ENCODE measurements at places on chromosomes 1 and 21.

GRCh38 chr1:240947438-240948224 lies 335.7 kb upstream of the GREM2 start:
- no peak for DNase-seq

GRCh38 chr1:48693674-48694320 lies 82.9 kb downstream of the BEND5 start:
- DNase-seq, result no peak

DNA sequence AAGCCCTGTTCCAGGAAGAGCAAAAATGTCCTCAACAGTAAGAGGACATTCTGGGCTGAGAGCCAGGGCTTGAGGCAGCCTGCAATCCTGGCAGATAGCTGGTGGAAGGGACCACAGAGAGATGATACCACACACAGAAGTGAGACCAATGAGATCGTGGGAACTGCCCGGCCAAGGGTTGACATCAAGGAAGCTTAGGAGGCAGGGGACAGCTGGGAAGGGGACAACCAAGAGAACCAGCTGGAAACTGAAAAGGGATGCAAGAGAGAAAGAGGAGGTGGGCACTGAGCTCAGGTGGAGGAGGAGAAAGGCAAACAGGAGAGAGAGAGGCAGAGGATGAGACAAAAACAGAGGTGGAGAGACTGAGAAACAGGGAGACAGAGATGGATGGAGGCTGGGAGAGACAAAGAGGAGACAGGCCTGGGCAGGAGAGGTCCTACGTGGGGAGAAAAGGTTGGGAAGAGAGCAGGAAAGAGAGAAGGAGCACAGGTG lies 9.2 kb downstream of the PDZK1IP1 start:
- DNase-seq, result no peak

DNA sequence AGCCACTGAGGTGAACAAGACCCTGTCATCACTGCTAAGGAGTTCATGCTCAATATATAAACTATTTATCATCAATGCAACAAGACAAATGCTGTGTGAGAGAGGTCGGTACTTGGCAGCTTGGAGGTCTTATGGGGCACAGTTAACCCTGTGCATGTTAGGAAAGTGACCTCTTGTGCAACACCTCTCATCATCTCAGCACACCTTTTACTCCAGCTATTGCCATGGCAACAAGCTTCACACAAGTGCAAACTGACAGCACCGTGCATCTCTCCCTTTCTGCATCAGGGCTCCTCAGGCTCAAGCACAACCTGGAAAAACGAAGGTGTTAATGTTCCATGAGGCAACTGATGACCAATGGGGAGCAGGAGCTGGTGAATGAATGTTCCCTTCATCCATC lies 14.7 kb upstream of the MYSM1 start:
- DNase-seq, result no peak

- no peak for DNase-seq
Measured at GRCh38 chr1:81519987-81520386, 280.7 kb upstream of the ADGRL2 start.

DNA sequence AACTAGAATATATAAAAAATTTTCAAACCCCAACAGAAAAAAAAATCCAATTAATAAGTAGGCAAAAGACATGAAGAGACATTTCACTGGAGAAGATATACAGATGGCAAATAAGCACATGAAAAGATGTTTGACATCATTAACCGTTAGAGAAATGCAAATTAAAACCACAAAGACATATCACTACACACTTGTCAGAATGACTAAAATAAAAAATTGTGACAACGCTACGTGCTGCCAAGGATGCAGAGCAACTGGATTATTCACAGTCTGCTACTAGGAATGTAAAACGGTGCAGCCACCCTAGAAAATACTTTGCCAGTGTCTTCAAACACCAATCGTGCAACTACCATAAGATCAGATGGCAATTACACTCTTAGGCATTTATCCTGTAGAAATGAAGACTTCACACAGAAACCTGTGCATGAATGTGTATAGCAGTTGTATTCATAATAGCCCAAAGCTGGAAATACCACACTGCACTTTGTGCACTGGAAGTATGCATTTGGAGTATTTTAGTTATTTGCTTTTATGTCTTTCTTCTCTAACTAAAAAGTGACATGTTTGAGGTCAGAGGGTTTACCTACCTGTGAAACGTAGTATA lies 75.3 kb upstream of the PALMD start:
- DNase-seq, result no peak

Data from activated CD8-positive, alpha-beta memory T cell treated with anti-CD3 and anti-CD28 coated beads, Interleukin-2, amount 10 ng/mL, durations not matched to agents 7 days and 5 days (primary cell).